ENCODE measurements at places on chromosomes 7 and 10. TPM values are rescaled to one million over a fixed set of nuclear protein-coding genes. Genes with fewer than 3 reads are reported as not detected.

- no peak for DNase-seq
These were observed 7.0 kb downstream of the SHLD2 start for GRCh38 chr10:87101996-87102395.

The UCN3 gene
- total RNA-seq = not detected

DNA sequence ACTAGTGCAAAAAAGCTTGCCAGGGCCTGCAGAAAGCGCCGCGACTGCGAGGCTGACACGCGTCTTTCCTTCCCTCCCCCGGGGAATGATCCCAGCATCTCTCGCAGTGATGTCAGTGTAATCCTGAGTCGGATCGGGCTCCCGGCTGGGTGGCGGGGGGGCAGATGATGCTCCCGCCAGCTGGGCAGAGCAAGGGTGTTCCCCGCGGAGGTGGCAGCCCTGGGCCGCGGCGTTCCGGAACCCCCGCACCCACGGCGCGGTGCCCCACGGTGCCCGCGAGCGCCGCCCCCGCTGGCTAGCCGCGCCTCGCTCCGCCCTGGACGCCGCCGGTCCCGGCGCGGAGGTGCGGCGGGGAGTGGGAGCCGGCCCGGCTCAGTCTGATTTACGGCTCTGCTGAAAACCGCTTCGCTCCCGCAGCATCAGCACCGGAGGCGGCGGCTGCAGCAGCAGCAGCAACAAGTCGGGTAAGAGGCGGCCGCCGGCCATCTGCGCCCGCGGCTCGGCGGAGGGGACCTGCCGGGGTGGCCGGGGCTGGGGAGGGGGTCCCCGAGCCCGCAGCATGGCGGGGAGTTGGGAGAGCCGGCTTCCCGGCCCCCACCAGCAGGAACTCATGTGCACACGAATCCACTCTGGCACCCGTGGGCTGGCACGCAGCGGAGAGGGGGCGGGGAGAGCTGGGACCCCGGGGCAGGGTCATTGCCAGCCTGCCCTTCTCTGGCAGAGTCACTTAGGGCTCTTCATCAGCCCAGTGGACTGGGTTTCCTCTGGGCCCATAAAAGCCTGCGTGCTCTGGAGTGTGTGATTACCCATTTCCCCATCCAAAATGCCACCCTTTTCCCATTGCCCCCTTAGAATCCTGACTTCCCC lies at the start of gene ZNF365:
Gene ZNF365, plus strand, starts transcription at position 375 of the 867 bp plus-strand sequence. CDS start 1,825 bp downstream, outside the sequence.
- peak; percentile 85 for DNase-seq

GRCh38 chr10:79349072-79349491 lies 1.8 kb downstream of the PPIF start:
- peak; percentile 66 for DNase-seq

GRCh38 chr10:133116455-133116854 lies 28.7 kb downstream of the ADGRA1 start:
- no peak for DNase-seq

- no peak for DNase-seq
These were observed 142.0 kb downstream of the HDAC9 start for GRCh38 chr7:18637516-18637915.

The ZFAND2A gene
- total RNA-seq = 18.3 TPM

The HOXA11 gene
- total RNA-seq = not detected

The ZNF727 gene
- total RNA-seq = not detected

DNA sequence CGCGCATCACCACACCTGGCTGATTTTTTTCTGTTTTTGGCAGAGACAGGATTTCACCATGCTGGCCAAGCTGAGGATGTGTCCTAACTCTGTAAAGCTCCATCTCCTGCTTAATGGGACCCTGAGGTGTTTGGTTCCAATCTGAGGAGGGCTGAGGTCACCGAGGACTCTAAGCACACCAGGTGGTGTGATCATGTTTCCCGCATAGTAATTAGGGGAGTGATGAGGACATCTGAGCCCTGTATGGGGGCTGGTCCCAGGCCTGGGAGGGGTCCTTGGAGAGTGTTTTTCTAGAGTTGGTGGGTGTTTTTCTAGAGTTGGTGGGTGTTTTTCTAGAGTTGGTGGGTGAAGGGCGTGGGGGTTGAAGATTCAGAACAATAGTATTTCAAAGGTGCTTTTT lies 3.0 kb upstream of the ABHD11 start:
- DNase-seq = no peak

The H2BK1 gene
- 1.1 TPM for total RNA-seq
